ENCODE measurements at places on chromosomes 7 and 10.
A peak's percentile ranks its signal among the peaks of the same experiment; 100 is the strongest.

GRCh38 chr7:118114175-118114574 is 69.8 kb upstream of the LSM8 start:
- no peak for DNase-seq

GRCh38 chr7:148433521-148434180 is 156.9 kb upstream of the C7orf33 start:
- no peak for DNase-seq

GRCh38 chr7:94374231-94374630 is 20.5 kb upstream of the COL1A2 start:
- DNase-seq: peak; percentile 50

GRCh38 chr10:114714281-114714741 is 56.2 kb upstream of the ABLIM1 start:
- peak; percentile 65 for DNase-seq
